ENCODE measurements at places on chromosomes 7 and 10.

DNA sequence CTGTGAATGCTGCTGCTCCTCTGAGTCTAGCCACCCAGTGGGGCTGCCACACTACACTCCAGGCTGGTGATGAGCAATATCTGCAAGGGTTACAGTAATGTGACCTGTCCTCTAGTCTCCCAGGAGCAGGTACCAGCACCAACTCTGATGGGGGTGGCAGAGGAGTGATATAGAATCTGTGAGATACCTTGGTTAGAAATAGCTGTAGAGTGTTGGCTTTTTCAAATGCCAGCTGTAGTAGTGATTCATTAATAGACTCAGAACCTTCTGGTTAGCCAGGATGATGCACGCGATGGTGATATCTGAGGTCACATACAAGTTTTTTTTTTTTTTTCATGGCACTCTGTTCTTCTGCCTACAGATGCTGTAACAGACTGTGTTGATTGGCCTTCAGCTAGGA lies 757.1 kb downstream of the INHBA start:
- DNase-seq, result no peak

DNA sequence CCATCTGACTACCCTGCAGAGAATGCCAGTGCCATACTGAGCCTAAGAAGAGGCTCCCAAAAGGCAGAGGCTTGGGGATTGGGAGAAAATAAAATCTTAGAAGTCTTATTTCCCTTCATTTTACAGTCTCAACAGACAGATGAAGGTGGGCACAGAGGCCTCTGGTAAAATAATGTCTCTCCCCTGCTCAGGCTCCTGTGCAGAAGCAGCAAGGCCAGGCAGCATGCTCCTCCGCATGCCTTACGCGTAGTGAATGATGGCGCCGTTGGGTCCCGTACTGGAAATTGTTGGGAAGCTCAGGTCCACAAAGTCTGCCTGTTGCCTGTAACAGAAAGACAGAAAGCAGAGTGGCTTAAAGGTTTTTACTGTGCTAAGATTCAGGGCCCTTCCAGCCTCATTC lies 45.8 kb downstream of the XPNPEP1 start:
- DNase-seq, result no peak

DNA sequence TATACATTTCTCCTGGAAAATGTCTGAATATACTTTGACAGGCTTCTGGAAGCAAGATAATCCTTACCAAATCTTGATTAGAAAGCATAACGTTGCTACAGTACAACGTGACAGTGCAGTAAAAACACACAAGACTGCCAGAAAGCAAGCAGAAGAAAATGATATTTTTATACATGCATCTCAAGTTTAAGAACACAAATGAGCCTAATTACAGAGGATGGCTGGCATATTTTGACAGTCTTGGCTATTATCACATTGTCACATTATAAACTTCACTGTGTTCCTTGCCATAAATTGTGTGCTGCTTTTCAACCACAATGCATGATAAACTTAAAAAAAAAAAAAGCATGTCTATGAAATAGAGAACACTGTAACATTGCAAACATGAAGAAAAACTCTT lies 4.3 kb downstream of the IKZF5 start:
- no peak for DNase-seq

GRCh38 chr7:67752227-67752626 lies 755.6 kb downstream of the TYW1 start:
- DNase-seq, result no peak

DNA sequence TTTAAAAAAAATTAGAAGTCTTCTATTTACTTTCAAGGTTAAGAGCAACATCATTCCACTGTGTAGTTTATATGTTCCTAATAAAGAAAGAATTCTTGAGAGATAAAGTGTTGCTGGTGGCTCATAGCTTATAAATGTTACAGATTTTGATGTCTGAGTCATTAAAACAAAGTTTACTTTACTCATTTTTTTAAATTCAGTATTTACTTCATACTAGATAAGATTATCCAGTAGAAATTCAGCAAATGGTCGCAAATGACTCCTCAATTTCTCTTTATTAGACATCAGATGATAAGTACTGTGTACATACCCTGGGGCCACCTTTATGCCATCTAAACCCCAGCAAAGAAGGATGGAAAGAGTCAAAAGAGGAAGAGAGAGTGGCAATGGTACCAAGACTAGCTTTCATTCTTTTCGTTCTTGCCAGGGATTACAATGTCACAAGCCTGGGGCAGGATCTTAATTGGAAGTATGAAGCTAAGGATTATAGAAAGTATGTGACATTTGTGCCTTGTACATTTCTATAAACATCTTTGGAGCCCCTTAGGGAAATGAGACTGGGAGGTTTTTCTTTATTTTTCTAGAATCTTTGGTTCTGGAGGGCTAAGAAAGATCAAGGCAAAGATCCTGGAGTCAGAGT lies 206.1 kb downstream of the CHRM2 start:
- no peak for DNase-seq

DNA sequence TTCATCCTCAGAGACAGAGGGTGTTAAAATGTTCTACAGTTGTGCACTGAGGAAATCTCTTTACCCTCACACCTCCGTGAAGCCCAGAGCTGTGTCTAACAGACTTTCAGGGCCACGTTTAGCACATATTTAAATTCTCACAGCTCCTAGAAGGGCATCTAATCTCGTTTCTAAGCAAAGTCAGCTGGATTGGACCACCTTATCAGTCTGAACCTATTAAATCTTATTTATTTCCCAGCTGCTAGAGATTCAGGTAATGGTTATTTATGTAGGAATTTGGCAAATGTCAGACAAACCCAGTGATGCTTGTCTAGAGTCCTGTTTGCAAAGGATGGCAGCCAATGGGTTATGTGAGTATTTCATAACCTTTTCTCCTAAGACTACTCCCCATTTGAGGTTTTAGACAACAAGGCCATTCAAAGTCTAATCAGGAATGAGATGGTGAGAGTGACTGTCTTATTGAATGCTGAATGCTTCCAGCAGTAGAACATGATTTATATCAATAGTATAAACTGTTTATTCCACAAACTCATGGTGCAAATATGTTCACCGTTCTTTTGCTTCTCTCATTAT lies 54.8 kb upstream of the EXOC4 start:
- DNase-seq, result peak; percentile 48

DNA sequence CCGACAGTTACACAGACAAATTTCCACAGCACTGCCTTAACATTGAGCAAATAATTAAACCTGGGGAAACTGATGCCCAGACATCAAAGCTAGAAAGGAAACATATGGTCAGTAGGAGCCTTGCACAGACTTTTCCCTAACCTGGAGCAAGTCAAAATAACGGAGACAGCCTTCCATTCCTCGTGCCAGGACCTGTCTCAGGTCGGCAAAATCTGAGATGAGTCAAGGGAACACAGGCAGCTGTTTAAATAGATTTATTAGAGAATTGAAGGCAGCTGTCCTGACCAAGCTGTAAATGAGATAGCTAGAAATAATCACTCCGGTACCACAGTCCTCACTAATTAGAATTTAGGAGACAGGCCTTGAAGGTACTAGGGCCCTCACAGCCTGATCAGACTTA lies 81.2 kb downstream of the RAMP3 start:
- no peak for DNase-seq

- DNase-seq, result no peak
Measured at GRCh38 chr10:86123715-86124114, 242.9 kb downstream of the GRID1 start.

- no peak for DNase-seq
Measured at GRCh38 chr7:105245398-105246114, 143.2 kb downstream of the SRPK2 start.

DNA sequence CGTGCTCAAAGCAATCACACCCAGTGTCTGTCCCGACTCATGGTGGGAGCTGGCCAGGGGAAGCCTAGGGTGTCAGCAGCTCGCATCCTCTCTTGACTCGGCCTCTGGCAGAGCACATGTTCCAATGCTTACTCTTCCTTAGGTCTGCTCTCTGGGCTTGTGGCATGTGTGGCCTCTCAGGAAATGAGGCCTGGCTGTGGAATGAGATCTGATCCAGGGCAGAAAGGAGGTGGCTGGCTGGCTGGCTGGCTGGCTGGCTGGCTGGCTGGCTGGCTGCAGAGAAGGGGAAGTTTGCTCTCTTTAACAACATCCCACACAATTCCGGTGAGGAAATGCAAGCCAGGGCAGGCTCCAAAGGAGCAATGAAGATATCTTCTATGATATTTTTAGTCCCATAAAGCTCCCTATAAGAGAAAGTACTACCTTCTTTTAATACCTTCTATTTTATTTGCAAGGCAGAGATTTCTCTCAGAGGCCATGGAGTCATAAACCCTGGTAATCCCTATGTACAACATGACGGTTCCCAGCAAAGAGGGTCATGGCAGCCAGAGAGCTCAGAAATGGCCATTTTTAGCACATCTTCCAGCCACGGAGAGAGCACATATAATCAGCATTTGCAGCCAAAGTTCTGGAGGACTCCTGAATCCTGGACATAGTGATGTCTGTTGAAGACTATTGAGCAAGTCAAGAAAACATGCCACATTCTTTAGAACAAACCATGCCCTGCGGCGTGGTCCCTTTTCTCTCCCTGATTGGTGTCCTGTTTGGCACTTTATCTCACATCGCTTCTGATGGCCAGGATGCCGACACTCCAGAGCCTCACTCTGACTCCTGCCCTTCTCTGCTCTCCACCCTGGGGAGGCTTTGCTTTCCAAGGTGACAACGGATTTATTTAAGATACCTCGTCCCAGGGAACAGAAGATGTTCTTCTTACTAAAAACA lies 153.7 kb downstream of the FANK1 start:
- no peak for DNase-seq

DNA sequence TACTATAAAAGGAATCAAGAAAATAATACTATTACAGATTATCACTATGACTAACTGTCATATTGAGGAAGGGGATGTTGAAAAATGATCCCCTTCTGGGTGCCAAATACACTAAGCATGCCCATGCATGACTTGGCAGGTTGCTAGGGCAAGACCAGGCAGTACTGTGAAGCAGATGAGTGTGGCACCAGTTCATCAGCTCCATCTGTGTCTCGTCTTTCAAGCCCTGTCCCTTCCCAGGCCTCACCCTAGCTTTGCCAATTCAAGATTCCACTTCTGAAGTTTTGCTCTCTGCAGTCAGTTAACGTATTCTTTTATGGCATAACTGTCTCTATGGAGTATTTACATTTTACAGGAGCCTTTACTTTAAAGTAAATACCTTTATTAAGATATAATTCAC lies 135.6 kb upstream of the HPS1 start:
- no peak for DNase-seq

DNA sequence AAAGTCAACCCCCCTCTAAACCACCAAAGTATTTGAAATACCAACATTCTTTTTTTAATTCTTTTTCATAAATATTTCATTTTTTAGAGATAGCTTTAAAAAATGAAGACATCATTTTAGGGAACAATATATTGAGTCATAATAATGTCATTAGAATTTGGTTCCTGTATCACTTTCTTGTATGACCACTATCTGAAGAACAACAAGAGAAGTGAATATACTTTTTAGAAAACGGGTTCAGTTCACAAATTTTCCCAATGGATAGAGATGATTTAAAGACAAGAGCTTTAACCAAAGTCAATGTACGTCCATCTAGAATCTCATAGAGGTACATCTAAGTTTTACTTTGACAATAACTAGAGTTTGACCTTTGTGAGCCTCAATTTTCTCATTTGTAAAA lies 48.2 kb downstream of the CUBN start:
- DNase-seq, result no peak

GRCh38 chr10:62904281-62904875 lies 88.2 kb upstream of the EGR2 start:
- no peak for DNase-seq

DNA sequence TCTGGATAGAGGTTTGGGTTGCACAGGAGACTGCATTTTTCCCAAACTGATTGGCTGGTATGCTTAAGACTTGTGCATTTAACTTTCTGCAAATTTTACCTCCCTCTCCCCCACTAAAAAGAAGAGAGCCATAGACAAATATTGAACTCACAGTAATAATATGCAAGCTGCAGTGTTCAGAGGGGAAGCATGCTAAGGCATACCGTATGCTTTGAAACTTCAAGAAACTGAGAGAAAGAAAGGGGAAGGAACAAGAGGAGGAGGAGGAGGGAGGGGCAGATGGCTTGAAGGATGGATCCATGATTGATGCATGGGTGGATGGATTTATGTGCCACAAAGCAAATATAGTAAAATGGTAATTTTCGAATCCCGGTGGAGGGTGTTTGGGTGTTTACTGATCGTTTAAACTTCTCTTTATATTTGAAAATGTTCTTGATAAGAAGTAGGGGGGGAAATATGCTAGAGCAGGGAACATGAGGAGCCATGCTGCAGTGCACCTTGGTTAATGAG lies 7.8 kb upstream of the KLF6 start:
- no peak for DNase-seq

- DNase-seq, result no peak
Measured at GRCh38 chr10:23338155-23338828, 6.3 kb downstream of the C10orf67 start.

- no peak for DNase-seq
Measured at GRCh38 chr7:41910940-41911600, 208.2 kb upstream of the INHBA start.

- DNase-seq, result peak; percentile 6
Measured at GRCh38 chr7:125423458-125424155, 494.0 kb upstream of the POT1 start.

- DNase-seq, result no peak
Measured at GRCh38 chr10:66637273-66638036, 288.4 kb upstream of the LRRTM3 start.

DNA sequence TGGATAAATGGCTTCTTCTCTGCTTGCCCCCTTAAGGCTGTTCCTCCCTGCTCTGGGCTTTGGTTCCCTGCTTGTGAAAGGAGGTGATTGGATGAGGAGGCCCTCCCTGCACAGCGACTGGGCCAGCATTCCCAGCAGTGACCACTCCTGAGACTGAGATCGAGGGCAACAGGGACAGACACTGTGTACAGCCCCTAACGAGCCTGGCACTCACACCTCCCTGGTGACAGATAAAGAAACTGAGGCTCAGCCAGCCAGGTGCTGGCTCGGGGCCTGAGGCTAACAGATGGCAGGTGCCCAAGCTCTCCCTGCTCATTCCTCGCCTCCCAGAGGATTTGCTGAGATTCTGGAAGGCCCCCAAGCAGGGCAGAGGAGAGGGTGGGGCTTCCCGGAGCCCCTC lies 12.0 kb upstream of the AQP1 start:
- DNase-seq, result no peak

DNA sequence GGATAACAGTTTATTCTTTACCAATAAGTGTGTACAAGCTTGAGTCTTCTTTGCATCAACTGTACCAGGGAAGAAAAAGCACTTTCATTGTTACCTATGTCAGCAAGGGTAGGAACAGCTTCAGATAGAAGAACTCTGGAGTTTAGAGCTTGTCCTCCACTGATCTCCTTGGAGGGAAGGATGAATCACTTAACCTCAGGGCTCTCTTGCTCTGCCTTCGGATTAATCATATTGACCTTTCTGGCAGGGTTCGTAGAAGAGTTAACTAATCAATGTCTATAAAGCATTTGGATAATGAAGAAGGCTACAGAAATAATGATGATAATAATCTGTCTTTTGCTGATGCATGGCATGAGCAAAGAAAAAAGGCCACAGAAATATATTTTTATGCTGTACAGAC lies 339.5 kb upstream of the TPK1 start:
- DNase-seq, result no peak

DNA sequence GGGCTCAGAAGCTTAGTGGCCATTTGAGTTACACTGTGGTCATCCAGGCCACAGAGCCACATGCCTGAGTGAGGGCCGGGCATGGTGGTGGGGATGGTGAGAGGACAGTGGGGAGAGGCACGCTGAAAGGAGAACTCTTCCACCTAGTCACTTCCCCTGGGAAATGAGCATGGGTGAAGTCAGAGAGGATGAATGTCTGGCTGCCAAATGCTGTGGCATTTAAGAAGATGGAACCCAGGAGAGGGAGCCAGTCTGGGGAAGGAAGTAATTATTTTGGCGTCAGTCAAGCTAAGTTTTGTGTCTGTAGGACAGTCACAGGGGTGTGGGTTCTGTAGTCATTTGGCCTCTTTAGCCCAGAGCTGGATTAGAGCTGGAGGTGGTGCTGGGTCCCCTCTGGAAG lies 86.0 kb upstream of the PODXL start:
- no peak for DNase-seq
